Stimulated activated naive CD8-positive, alpha-beta T cell treated with anti-CD3 and anti-CD28 coated beads, Interleukin-15, amount 100 ng/mL, for 72 hours (primary cell): ENCODE measurements at places on chromosomes 7 and 10.

- DNase-seq = no peak
These were observed 94.0 kb upstream of the TARP start for GRCh38 chr7:38367301-38367890.

DNA sequence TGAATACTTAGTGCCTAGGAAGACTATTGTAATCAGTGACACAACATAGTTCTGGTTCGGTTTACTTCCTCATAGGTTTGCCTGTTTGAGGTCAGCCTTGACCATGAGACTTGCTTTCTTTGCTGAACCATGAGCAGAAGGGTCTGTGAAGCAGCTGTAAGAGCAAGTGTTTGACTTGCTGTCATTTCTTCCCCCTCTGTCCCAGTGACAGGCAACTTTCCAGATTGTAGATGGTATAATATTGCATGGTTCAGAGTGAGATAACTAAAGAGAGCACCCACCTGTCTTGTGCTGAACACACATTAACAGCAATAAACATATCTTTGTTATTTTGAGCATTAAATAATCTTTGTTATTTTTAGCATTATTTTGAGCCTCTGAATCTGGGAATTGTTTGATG, 9.3 kb upstream of the RTKN2 start:
- DNase-seq = no peak

- no peak for DNase-seq
These were observed 247.3 kb downstream of the ETV1 start for GRCh38 chr7:13742126-13742525.

- DNase-seq = no peak
These were observed 39.9 kb downstream of the ADCYAP1R1 start for GRCh38 chr7:31091924-31092434.

GRCh38 chr7:32075612-32076011, 5.4 kb upstream of the PDE1C start:
- DNase-seq = no peak

DNA sequence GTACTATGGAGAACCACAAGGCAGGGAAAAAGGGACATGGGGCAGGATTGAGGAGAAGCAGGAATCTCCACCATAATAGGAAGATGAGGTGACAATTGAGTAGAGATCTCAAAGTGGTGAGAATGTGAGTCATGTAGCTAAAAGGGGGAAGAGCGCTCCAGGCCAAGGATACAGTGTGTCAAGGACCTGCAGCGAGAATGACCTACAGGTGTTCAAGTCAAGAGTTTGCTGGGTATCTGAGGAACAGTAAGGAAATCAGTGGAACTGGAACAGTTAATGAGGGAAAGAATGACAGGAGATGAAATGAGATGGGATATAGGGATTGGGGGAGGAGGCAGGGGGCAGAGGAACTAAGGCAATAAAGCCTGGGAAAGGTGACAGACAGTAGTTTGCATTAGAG, 33.6 kb downstream of the SFR1 start:
- no peak for DNase-seq

DNA sequence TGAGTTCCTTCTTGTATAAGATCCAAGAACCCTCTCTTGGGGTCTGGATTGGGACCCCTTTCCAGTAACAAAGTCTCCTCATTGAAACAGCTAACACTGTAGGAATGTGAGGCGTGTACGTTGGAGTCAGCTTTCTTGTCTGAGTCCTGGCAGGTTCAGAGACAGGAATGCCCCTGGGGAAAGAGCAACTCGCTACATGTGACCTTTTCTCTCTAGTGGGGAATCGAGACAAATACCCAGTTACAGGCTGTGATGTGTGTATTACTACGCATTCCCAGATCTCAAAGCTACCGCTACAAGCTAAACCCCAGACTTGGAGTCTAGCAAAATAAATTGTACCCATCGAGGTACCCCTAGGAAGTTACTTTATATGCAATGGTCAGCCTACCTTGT, 85.6 kb upstream of the FRMD4A start:
- no peak for DNase-seq

- no peak for DNase-seq
These were observed 242.9 kb downstream of the PTEN start for GRCh38 chr10:88106366-88106765.

GRCh38 chr10:27513451-27514191, 9.5 kb downstream of the RAB18 start:
- no peak for DNase-seq

DNA sequence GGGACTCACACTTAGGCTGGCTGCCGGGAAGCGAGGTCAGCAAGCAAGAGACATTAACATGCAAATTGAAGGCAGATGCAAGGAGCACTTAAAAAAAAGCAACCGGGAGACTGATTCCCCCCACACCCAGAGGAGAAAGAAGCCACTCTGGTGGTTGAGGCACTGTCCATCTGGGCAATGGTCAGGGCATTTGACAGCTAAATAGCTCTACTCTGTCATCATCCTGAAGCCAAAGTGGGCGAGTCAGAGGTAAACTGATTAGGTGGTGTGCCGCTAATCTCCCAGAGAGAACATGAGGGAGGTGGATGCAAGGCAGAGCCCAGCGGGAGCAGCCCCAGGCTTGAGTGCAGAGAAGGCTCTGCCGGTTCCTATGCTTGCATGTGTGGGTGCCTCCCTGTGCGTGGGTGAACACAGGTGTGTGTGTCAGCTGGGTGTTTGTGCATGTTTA, 100.6 kb downstream of the PLXNA4 start:
- DNase-seq = no peak

DNA sequence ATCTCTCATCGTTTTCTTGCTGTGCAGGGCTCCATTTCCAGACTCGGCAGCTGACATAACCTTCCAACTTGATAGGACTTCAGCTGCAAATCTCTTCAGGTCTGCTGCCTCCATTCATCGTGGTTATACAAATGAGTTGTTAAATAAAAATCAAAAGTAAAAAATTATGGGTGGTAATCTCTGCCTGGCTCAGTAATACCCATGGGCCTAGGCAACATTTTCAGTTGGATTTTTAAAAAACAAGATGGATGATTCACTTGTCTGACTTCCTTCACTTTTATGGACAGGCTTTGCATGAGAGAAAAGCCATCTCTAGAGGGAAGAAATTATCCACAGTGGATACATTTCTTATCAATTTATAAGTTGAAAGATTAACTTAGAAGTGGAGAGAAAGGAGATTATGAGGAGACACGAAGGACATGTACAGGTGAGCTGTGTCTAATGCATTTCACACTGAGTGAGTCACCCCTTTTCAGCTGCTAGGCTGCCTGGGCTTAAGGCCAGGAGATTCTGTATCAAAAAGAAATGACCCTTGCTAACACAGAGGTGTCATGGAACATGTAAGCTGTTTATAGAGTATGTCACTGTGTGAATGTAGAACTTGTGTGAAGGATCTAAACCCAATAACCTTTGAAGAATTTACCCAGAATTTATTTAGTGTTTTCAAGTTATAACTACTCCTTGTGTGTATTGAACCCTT, 495.1 kb downstream of the AUTS2 start:
- DNase-seq = no peak

- DNase-seq = no peak
These were observed 103.9 kb upstream of the EFCAB10 start for GRCh38 chr7:105685161-105685560.

DNA sequence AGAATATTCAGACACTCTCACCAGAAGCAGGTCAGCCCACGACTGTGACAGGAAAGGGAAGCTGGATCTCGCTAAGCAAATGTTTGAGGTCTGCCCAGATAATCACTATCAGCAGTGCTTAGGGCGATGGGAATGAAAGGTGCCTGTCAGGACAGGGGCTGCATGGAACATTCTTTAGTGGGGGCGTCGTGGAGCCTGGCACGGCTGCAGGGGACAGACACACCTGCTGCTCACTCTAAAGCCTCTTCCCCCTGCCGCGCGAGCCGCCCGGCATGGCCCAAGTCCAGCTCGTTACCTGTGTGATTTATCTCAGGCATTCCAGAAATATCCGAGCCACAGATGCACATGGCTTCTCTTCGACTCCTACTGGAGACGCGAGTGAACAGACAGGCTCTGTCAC, 235.5 kb downstream of the GLRX3 start:
- no peak for DNase-seq

GRCh38 chr10:79208251-79208983, 138.9 kb upstream of the PPIF start:
- no peak for DNase-seq

GRCh38 chr10:71727105-71727737, 7.6 kb upstream of the C10orf105 start:
- DNase-seq = peak; percentile 76

DNA sequence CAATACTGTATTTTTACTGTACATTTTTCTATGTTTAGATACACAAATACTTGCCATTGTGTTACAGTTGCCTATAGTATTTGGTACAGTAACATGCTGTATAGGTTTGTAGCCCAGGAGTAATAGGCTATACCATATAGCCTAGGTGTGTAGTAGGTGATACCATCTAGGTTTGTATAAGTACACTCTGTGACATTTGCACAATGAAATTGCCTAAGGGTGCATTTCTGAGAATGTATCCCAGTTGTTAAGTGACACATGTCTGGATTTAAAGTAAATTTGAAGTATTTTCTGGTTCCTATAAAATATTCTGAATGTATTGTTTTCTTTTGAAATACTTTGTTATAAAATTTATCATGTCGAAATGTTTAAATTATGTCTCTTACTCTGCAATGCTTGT, 7.2 kb downstream of the CDK14 start:
- DNase-seq = no peak

DNA sequence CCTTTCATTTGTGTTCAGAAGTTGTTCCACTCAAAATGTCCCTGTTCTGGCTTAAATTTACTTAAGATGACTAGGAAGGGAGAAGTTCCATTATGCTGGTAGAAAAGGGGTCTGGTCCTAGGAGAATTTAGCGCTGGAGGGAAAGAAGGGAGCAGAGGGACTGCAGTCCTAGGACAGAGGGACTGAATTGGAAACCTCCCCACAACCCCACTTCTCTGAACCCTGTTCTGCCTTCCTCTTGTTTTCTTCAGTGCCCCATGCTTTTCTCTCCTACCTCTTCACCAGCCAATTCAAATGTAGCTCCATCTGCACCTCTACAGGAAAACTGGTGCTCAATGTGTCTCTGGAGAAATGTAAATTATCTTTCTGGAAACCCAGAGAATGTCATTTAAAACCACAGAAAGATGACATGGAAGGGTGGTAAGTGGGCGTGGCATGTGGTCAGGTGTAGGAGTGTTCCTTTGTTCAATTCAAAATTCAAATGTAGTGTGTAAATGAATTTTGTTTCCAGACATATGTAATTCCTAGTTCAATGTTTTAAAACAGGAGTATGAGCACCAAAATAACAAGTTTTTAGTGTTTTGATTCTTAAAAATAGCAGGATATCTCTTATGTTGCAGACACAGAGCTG, 24.0 kb upstream of the RHOBTB1 start:
- no peak for DNase-seq

DNA sequence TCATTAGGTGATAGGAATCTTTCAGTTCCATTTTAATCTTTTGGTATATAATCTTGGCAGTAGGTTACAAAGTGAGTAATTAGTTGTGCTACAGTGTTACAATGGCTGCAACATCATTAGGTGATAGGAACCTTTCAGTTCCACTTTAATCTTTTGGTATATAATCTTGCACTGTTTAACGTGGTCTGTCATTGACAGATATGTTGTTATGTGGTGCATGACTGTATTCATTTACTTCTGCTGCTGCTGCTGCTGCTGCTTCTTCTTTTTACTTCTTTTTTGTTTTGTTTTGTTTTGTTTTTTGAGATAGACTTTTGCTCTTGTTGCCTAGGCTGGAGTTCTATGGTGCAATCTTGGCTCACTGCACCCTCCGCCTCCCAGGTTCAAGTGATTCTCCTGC, 28.6 kb downstream of the ST7 start:
- no peak for DNase-seq

DNA sequence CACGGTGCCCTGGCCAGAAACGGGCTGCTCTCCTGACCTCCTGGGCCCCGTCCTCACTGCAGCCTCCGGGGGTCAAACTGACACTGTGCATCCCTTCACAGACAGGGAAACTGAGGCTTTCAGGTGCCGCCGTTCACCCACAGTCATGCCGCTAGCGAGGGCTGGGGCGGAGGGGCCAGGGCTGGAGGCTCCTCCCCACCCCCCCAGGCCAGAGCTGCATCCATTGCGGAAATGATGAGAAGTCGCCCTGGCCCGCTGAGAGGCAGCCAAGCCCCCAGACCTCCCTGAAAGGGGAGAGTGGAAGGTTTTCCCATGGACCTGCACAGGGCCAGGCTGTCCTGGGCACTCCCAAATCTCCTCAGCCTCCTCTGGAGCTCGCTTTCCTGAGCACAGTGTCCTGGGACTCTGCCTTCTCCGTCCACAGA, 16.5 kb upstream of the INPP5A start:
- no peak for DNase-seq

GRCh38 chr10:22381262-22381661, 36.0 kb downstream of the SPAG6 start:
- DNase-seq = no peak

- no peak for DNase-seq
These were observed 558.4 kb downstream of the TYW1 start for GRCh38 chr7:67554986-67555385.

- no peak for DNase-seq
These were observed 1.7 kb downstream of the RAMP3 start for GRCh38 chr7:45159296-45159695.

DNA sequence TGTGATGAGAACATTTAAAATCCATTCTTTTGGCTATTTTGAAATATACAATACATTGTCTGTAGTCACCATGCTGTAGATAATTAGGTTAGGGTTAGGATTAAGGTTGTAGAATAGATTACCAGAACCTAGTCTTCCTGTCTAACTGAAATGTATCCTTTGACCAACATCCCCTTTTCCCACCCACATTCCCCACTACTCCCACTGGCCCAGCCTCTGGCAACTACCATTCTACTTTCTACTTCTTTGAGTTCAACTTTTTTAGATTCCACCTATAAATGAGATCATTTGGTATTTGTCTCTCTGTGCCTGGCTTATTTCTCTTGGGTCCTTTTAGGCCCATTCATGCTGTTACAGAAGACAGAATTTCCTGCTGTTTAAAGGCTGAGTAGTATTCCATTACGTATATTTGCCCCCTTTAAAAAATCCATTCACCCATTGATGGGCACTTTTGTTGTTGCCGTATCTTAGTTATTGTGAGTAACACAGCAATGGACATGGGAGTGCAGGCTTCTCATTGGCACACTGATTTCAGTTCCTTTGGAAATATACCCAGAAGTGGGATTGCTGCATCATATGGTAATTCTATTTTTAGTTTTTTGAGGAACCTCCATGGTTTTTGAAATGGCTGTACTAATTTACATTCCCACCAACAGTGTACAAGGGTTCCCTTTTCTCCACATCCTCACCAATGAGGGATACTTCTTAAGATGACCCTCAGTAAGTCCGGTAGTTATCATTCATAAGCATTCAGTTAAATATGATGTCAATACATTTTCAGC, 104.0 kb downstream of the RALA start:
- DNase-seq = no peak
